A673 (cell line): ENCODE measurements at places on chromosomes 1 and 21. TPM values are rescaled to one million over a fixed set of nuclear protein-coding genes. Genes with fewer than 3 reads are reported as not detected.

Gene PAFAH2
- 6.7 and 7.2 TPM in 2 replicates for total RNA-seq

Gene BROX
- 36.2 and 36.6 TPM in 2 replicates for total RNA-seq

Gene TRABD2B
- not detected in 2 replicates for total RNA-seq

Gene POGZ
- total RNA-seq = 98.4 and 102 TPM in 2 replicates

Gene OR2T2
- total RNA-seq = not detected in 2 replicates

Gene MAEL
- not detected in 2 replicates for total RNA-seq

Gene DRAXIN
- total RNA-seq = 5.5 and 6.7 TPM in 2 replicates

Gene CTBS
- total RNA-seq = 10.0 and 13.2 TPM in 2 replicates

- no peak overlapping the region for H3K4me3 ChIP-seq
- H3K36me3 ChIP-seq = peaks cover 56% of the 10 kb centered on the region
- H3K27ac ChIP-seq = no peak overlapping the region
Observed at GRCh38 chr1:27994060-27994459, 34.3 kb downstream of the XKR8 start.

- no peak overlapping the region for H3K27ac ChIP-seq
- H3K4me3 ChIP-seq = no peak overlapping the region
- peaks cover 21% of the 10 kb centered on the region for H3K4me1 ChIP-seq
- DNase-seq = no peak
- no peaks in the 10 kb centered on the region for H3K36me3 ChIP-seq
Observed at GRCh38 chr1:232655028-232655745, 25.3 kb upstream of the SIPA1L2 start.

DNA sequence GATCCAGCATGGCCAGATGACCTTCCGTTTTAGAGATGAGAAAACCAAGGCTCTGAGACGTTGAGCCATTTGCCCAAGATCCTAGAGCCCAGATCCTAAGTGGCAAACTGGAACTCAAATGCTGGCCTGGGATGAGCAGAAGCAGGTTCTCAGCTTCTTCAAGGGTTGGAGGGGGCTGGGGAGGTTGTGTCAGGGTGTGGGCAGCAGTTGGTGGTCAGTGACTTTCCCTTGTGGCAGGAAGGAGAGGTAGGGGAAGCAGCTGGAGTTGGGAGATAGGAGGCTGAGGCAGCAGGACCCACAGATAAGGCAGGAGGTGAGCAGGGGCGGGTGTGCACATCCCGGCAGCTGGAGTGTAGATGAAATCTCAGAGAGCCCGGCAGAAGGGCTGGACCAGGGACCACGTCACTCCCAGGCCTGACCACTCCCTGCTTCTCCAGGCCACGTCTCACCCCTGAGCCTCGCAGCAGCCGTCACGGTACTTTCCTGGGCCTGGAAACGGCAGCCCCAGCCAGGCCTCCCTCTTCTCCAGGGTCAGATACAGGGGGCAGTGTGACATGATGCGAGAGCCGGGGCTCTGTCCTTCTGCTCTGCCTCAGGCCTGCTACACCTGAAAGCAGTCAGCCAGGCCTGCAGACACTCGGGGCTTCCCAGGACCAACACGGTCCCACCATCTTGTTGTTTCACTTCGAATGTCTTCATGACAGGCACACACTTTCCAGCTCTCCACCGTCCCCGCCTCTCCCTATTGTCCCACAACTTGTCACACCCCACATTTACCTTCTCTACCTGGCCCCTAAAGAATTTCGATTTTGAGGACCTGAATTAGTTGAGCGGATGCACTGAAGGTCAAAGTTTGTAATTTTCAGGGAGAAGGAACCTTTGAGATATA lies 11.5 kb upstream of the LAPTM5 start:
- no peaks in the 10 kb centered on the region for H3K36me3 ChIP-seq
- H3K27ac ChIP-seq = no peak overlapping the region
- H3K4me1 ChIP-seq = no peaks in the 10 kb centered on the region
- H3K27me3 ChIP-seq = no peaks in the 10 kb centered on the region
- H3K4me3 ChIP-seq = no peak overlapping the region
- DNase-seq = no peak

DNA sequence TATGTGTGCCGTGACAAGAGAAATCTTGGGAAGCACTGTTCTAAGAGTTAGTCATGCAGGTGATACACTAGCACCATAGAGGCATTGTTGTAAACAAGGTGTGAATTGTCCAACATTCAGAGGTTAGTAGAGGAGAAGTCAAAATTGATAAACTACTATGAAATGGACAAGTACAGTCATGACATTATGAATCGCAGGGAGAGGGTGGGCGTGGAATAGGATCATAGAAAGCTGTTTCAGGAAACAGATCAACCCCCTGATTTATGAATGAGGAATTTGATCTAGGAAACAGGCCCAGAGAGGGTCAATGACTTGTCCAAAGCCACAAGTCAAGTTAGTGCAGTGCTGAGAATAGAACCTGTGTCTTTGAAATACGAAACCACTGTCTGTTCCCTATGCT lies 58.5 kb upstream of the LAX1 start:
- no peak overlapping the region for H3K4me3 ChIP-seq
- H3K4me1 ChIP-seq = no peaks in the 10 kb centered on the region
- no peak overlapping the region for H3K27ac ChIP-seq
- DNase-seq = no peak

DNA sequence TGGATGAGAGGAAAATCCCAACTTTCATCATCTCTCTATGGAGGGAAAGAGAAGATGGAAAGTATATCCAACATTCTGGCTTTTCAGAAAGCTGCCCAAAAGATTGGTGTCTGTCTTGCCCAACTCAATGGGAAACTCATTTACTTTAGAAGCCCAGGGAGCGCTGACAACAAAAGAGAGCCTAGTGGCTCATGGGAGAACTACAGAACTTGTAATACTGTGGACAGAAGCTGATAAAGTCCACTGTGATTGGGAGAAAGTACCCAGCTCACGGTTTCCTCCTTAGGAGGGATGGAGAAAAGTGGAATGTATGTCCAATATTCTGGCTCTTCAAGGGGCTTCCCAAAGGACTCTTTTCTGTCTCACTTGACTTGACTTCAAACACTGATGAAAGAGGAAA lies 66.0 kb downstream of the RGS21 start:
- H3K4me1 ChIP-seq = no peaks in the 10 kb centered on the region
- no peaks in the 10 kb centered on the region for H3K36me3 ChIP-seq
- no peaks in the 10 kb centered on the region for H3K27me3 ChIP-seq
- no peak overlapping the region for H3K4me3 ChIP-seq
- H3K27ac ChIP-seq = no peak overlapping the region
- no peak for DNase-seq

- H3K36me3 ChIP-seq = no peaks in the 10 kb centered on the region
- DNase-seq = no peak
- no peak overlapping the region for H3K4me3 ChIP-seq
Observed at GRCh38 chr21:43332861-43333297, 94.1 kb downstream of the SIK1 start.

DNA sequence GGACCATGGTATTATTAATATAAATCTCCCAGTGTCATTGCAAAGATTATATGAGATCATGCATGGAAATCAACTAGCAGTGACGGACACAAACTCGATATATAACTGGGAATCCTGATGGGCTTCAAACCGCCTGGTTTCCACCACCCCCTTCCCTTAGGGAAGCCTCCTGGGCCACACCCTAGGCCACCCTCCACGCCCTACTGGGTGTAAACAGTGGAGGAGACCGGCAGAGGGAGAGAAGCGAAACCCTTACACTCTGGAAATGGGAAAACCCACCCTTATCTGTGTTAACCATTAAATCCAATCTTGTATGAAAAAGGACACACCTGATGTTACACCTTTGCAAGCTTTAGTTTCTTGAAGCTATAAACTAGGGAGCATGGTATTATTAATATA lies 595 bp upstream of the ZNHIT6 start:
- H3K36me3 ChIP-seq = peaks cover 15% of the 10 kb centered on the region
- peak overlapping the region; percentile 75 for H3K27ac ChIP-seq
- DNase-seq = peak; percentile 34
- H3K27me3 ChIP-seq = no peaks in the 10 kb centered on the region
- peak overlapping the region; percentile 90 for H3K4me3 ChIP-seq

DNA sequence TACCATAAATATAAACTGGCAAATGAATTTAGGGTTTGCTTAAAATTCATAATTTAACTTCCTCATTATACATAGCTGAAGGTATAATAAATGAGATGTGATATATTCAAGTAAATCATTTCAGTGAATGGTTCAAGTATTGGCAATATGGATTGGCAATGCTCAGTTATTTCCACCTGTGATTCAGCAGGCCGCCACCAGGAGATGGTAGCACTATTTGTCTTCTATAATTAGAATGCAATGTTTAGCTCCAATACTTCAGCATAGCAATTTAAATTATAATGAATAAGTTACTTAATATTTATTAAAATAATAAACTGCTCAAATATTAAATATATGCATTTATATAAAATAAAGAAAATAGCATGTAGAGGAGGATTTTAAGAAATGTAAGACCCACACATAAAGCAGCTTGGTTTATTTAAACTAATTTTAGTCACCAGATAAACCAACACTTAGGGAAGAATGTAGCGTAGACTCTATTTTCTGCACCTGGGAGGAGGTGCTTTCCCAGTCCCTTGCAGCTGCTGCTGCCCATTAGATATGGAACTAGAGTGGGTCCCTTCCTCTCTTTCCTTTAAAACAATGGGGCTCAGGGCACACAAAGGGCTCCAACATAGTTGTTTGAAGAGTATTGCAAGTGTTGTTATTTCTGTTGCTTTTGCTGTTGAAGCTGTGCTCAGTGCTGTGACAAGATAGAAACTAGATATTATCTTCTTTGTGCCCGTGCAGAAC lies 62.1 kb downstream of the PLPPR4 start:
- no peaks in the 10 kb centered on the region for H3K36me3 ChIP-seq
- H3K27me3 ChIP-seq = no peaks in the 10 kb centered on the region
- H3K27ac ChIP-seq = no peak overlapping the region

DNA sequence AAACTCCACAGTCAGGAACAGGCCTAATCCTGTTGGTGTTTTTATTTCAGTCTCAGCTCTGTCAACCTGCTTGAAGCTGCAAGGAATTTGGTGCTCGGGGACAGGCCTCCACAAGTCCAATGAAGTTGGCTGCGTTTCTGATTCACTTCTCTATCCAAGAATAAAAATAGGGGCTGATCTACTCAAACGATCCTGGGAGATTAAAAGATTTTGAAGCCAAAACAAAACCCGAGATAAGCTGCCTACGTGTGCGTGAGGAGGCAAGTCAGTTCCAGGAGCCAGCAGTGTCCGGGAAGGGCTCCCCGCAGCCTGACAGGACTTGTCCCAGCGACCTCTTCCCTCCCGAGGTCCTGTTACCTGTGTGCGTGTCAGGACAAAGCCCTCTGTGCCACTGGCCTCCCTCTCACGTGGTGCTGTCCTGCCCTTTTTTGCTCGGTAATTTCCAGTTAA lies 98.0 kb downstream of the ETS2 start:
- H3K36me3 ChIP-seq = no peaks in the 10 kb centered on the region
- no peaks in the 10 kb centered on the region for H3K27me3 ChIP-seq
- H3K4me3 ChIP-seq = no peak overlapping the region
- no peaks in the 10 kb centered on the region for H3K4me1 ChIP-seq

DNA sequence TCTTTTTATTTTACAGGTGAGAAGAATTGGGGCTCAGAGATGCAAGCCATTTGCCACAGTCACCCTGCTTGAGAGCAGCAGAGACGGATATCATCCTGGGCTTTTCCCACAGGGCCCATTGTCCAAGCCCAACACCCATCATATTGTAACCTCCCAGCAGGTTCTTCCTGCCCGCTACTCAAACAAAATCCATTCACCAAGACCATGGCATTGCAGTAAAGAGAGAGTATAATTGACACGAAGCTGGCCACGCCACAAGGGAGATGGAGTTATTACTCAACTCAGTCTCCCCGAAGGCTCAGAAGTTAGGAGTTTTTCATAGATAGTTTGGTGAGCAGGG lies 60.9 kb upstream of the KLHDC7A start:
- DNase-seq = no peak
- H3K4me3 ChIP-seq = no peak overlapping the region
- no peaks in the 10 kb centered on the region for H3K27me3 ChIP-seq
- H3K4me1 ChIP-seq = no peaks in the 10 kb centered on the region

- H3K27me3 ChIP-seq = peaks cover 12% of the 10 kb centered on the region
- no peak overlapping the region for H3K4me3 ChIP-seq
- no peak overlapping the region for H3K27ac ChIP-seq
- DNase-seq = peak; percentile 15
- H3K4me1 ChIP-seq = no peaks in the 10 kb centered on the region
Observed at GRCh38 chr1:81453971-81454370, 346.8 kb upstream of the ADGRL2 start.

GRCh38 chr1:66046415-66046814 lies 253.7 kb downstream of the PDE4B start:
- no peak overlapping the region for H3K27ac ChIP-seq
- peaks cover 12% of the 10 kb centered on the region for H3K4me1 ChIP-seq
- no peak for DNase-seq
- no peaks in the 10 kb centered on the region for H3K36me3 ChIP-seq

GRCh38 chr21:16215663-16216183 lies 485.9 kb downstream of the USP25 start:
- DNase-seq = no peak
- no peaks in the 10 kb centered on the region for H3K4me1 ChIP-seq
- H3K4me3 ChIP-seq = no peak overlapping the region
- H3K27me3 ChIP-seq = no peaks in the 10 kb centered on the region
- H3K27ac ChIP-seq = no peak overlapping the region
- no peaks in the 10 kb centered on the region for H3K36me3 ChIP-seq

- H3K4me1 ChIP-seq = no peaks in the 10 kb centered on the region
- no peak overlapping the region for H3K4me3 ChIP-seq
- no peak for DNase-seq
- H3K27me3 ChIP-seq = no peaks in the 10 kb centered on the region
- H3K27ac ChIP-seq = no peak overlapping the region
Observed at GRCh38 chr1:183598386-183598785, 8.1 kb upstream of the NCF2 start.

GRCh38 chr1:229184066-229184465 lies 86.8 kb upstream of the RAB4A start:
- H3K4me3 ChIP-seq = no peak overlapping the region
- H3K27ac ChIP-seq = no peak overlapping the region
- H3K27me3 ChIP-seq = no peaks in the 10 kb centered on the region
- no peak for DNase-seq

GRCh38 chr1:148315071-148315811 lies 163.2 kb upstream of the NBPF11 start:
- no peaks in the 10 kb centered on the region for H3K27me3 ChIP-seq
- no peak overlapping the region for H3K4me3 ChIP-seq
- H3K36me3 ChIP-seq = no peaks in the 10 kb centered on the region
- DNase-seq = peak; percentile 75
- peaks cover 14% of the 10 kb centered on the region for H3K4me1 ChIP-seq

GRCh38 chr1:7942214-7942921 lies 1.7 kb upstream of the TNFRSF9 start:
- H3K27me3 ChIP-seq = peaks cover 15% of the 10 kb centered on the region
- H3K4me3 ChIP-seq = peak overlapping the region; percentile 16
- no peaks in the 10 kb centered on the region for H3K4me1 ChIP-seq

GRCh38 chr1:201509601-201510374 lies 2.9 kb upstream of the CSRP1 start:
- H3K4me3 ChIP-seq = no peak overlapping the region
- H3K27ac ChIP-seq = no peak overlapping the region
- no peak for DNase-seq
- H3K4me1 ChIP-seq = peaks cover 50% of the 10 kb centered on the region

- no peak for DNase-seq
- H3K4me3 ChIP-seq = no peak overlapping the region
- no peaks in the 10 kb centered on the region for H3K4me1 ChIP-seq
- no peaks in the 10 kb centered on the region for H3K27me3 ChIP-seq
- H3K27ac ChIP-seq = no peak overlapping the region
- no peaks in the 10 kb centered on the region for H3K36me3 ChIP-seq
Observed at GRCh38 chr21:39022466-39022862, 160.8 kb downstream of the PSMG1 start.
